Activated CD8-positive, alpha-beta memory T cell treated with anti-CD3 and anti-CD28 coated beads for 1 hour (primary cell): ENCODE measurements at places on chromosomes 1 and 21.

DNA sequence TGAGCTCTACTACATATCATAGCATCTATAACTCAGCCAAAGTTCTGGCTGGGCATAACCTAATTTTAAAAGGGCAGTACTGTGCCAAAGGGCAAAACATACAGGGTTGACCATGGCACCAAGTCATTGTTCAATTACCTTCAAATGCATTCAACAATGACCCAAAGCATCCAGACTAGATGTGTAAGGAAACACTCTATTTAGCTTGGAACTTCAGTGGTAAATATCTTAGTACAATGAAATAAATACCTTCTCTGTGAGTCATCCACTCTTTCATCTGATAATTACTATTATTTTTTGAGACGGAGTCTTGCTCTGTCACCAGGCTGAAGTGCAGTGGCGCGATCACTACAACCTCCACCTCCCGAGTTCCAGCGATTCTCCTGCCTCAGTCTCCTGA is 70.0 kb downstream of the NVL start:
- no peak for DNase-seq

DNA sequence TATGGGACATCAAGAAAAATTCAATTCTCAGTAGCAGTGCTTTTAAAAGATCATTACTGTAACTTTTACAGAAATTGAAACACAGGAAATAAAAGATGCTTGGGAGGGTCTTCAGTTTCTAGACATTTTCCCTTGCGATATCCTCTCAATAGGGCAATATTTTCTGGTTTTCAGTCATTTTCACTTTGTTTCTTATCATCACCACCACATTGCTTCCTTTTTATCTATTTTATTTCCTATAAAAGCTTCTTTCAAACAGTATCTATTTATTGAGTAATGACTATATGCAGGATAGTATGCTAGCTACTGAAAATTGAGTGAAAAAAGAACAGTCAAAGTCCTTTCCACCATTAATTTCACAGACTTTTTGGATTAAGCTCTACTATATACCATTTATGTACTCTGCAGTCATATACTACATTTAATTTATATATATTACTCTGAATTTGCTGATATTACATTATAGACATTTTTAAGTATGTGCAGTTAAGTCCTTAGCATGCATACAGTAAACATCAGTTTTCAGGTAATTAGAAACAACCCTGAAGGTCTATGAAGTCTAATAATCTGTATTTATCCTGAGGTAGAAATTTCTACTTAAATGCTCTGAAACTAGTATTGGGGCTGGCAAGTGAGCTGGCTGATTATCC is 18.7 kb downstream of the TRMT1L start:
- DNase-seq, result no peak

DNA sequence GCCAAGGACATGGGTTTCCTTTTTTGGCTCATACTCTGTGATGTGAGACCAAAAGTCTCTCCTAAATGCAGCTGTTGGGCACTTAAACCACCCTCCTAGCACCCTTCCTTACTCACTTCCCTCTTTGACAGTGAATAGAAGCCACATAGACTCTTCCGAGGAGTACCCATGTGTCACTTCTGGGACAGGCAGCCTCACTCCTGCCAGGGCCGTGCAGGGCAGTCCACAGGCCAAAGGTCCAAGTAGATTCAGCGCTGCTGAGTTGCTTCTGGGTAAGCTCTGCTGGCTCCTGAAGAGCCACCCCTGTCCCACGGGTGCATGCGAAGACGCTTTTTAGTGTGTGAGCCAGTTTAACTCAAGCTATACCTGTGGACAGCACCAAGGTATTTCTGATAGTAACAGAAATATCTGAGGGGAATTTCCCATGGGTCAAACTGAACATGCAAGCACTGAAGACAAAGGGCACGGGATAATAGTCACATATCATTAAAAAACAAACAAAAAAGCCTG is 36.8 kb upstream of the BMP8B start:
- DNase-seq, result no peak

GRCh38 chr1:17365293-17365692 is 6.7 kb upstream of the PADI6 start:
- DNase-seq, result no peak

GRCh38 chr1:7258589-7259135 is 473.4 kb downstream of the CAMTA1 start:
- DNase-seq, result no peak

DNA sequence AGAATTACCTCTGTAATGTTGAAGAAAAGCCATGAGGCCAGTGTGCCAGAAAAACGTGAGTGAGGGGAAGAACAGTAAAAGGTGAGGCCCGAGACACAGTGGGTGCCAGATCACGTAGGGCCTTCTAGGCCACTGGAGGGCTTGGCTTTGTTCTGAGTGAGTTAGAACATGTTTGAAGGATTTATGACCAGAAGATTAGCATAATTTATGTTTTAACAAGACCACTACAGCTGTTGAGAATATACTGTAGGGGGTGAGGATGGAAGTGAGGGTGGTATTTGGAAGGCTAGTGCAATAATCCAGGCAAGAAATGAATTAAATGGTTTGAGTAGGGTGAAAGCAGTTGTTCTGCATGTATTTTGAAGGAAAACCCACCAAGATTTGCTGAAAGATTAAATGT is 56.3 kb downstream of the LRRC8C start:
- DNase-seq, result no peak

DNA sequence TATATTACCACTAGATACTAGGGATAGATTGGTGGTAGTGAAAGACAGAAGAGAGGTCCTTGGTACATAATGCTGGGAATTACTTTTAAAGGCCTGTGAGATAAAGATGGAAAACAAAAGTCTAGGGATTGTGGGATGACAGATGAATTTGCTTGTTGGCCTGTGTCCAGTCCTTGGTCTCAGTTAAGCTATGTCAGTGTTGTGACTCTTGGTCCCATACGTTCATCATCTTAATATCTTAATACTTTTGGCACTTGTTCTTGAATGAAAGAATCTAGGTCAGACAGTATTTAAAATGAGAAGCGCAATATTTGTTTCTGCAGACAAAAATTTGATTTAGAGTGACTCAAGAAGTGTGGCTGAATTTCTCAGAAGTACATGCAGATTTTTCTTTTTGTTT is 7.6 kb downstream of the RPL5 start:
- DNase-seq, result no peak

GRCh38 chr1:98704971-98705370 is 43.5 kb downstream of the SNX7 start:
- no peak for DNase-seq

DNA sequence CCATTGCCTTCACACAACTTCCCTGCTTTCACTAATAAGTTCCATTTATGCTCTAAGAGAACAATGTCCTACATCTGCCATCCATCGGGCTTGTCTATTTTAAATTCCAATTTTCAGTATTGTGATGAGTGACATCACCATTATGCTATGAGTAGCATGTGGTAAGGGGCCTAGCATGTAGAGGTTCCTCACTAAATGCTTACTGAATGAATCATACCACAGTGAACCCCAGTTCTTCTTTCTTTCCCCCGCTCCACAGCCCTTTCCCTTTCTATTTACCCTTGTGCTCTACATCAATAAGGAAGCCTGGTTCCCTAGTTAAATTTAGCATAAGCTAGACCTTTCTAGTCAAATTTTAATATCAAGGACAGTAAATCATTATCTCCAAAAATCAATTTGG is 195.0 kb upstream of the RGS18 start:
- no peak for DNase-seq

DNA sequence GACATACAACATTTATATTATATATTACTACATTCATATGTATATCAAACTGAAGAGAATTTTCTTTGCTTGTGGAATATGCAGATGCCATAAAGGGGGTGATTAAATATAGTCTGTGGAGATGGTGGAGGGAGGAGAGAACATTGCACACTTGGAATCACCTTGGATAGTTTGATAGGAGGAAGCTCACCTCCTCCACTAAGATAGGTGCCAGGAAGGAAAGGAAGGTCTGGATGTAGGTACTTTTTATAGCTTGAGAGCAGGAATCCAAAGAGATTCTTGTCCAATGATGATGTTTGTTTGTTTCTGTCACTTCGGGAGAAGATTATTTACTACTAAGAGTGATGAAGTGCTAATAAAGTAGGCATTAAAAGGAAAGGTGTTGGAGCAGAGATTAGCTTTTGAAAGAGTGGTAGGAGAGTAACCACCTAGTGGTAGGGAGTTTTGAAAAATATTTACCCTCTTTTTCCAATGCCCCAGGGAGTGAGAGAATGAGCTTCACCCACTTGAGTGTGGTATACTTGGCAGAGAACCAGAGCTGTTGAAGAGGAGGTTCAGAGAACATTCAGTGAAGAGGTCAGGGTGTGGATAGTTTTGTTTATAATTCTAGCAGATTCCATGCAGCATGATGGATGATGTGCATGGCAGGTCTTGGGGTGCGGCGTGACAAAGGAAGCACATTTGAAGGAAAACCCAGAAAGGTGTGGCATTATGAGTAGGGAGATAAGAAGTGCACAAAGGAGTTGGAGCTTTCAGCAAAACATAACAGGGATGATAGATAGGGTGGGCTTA is 145.0 kb downstream of the PATJ start:
- DNase-seq, result no peak

GRCh38 chr21:27257226-27257625 is 290.3 kb upstream of the ADAMTS5 start:
- no peak for DNase-seq

DNA sequence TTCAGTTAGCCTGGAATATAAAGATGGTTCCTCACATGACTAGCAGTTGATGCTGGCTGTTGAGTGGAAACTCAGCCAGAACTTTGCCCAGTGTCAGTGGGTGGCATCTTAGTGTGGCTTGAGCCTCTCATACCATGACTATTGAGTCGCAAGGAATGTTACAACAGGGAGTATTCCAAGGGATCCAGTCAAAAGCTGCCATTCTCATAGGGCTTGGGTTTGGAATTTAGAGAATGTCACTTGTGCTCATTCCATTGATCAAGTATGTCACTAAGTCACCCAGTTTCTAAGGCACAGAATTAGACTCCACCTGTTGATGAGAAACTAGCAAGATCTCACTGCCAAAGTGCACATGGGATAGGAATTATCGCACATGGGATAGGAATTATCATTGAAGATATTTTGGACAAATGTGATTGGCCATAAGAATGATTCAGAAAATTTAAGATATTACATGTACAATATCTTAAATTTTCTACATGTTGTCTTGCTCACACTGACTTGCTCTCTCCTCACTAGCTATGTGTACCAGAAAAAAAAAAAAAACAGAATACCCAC is 1290.7 kb upstream of the ADGRL2 start:
- DNase-seq, result no peak

DNA sequence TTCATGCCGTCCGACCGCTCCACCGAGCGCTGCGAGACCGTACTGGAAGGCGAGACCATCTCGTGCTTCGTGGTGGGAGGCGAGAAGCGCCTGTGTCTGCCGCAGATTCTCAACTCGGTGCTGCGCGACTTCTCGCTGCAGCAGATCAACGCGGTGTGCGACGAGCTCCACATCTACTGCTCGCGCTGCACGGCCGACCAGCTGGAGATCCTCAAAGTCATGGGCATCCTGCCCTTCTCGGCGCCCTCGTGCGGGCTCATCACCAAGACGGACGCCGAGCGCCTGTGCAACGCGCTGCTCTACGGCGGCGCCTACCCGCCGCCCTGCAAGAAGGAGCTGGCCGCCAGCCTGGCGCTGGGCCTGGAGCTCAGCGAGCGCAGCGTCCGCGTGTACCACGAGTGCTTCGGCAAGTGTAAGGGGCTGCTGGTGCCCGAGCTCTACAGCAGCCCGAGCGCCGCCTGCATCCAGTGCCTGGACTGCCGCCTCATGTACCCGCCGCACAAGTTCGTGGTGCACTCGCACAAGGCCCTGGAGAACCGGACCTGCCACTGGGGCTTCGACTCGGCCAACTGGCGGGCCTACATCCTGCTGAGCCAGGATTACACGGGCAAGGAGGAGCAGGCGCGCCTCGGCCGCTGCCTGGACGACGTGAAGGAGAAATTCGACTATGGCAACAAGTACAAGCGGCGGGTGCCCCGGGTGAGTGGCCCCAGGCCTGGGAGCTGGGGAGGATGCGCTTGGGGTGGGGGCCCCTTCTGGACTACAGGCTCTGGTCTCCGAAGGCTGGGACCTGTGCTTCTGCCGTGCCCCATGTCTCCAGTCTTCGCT is 1.1 kb downstream of the SKI start:
- DNase-seq, result no peak

GRCh38 chr1:225849925-225850324 is 32.3 kb downstream of the TMEM63A start:
- no peak for DNase-seq

DNA sequence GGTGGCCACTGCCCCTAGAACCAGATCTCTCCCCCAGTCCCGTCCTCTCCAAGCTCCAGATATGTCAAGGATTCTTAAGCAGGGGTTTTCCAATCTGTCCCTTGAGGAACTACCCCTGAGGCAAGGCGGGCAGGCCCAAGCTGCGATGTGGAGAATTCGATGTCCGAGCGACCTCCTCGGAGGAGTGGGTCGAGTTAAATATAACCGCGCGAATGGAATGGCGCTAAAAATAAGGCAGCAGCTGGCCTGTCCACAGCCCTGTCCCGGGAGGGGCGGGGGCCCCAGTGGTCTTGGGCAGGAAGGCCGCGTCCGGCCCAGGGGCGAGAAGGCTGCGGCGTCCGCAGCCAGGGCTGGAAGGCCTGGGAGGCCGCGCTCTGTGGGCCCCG is 5.8 kb upstream of the FOXD3 start:
- no peak for DNase-seq

DNA sequence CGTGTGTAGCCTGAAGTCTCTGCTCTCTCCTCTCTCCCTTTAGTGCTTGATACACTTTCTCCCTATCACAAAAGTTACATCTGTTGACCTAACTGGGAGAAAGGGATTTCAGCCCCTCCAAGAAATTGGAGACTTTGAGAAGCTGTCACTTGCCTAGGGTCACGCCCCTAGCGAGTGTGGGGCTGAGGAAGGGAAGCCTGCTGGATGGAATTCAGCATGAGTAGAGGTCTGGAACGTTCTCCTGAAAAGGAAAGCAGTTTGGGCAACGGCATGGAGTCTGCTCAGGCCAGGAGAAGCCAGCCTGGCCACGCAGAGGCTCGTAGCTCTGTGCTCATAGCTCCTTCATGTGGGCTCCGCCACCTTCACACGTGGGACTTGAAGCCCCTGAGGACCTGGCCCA is 22.4 kb downstream of the COL16A1 start:
- no peak for DNase-seq

DNA sequence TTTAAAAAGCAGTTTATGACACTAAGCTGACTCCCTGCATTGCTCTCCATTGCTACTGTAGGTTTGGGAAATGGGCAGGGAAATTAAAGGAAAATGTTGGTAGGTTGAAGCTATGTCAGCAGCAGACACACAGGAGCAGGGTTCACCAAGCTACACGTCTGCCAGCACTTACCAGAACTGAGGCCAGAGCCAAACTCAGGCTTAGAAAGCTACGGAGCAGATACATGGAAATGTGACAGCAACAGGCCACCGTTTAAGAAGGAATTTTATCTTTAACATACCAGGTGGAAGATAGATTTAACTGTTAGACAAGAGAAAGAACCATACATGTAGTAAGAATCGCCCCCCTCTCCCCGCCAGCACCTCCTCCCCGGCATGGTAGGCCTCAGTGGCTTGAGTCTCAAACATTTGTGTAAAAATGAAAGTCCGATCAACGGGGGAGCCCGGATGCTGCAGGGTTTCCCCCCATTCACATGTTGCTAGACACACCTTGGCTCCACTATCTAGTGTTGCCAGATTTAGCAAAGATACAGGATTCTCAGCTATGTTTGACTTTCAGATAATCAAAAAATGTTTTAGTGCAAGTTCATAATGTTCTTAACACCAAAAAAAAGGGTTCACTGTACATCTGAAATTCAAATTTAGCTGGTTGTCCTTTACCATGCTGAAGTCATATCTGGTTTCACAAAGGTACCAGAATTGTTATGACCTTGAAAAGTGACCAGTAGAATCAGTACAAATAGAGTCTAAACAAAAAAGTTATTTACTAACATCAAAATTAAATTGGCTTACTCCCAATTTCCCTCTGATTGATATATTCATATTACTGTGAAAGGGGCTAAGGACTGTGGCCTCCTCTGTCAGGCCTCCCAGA is 6.7 kb downstream of the OR2T11 start:
- DNase-seq, result no peak
